ENCODE measurements at places on chromosomes 3 and 15. TPM values are rescaled to one million over a fixed set of nuclear protein-coding genes. Genes with fewer than 3 reads are reported as not detected.

The AGBL1 gene
- total RNA-seq = 15.5 TPM

The WDR5B gene
- total RNA-seq = 8.2 TPM

The GXYLT2 gene
- 6.7 TPM for total RNA-seq

The KPNA1 gene
- total RNA-seq = 49.9 TPM

The BOC gene
- 18.3 TPM for total RNA-seq

The ATP13A5 gene
- total RNA-seq = 2.1 TPM

The SMAD6 gene
- 92.6 TPM for total RNA-seq

- DNase-seq = no peak
- H3K27me3 ChIP-seq = no peaks in the 10 kb centered on the region
- H3K4me1 ChIP-seq = no peaks in the 10 kb centered on the region
- H3K27ac ChIP-seq = no peak overlapping the region
Observed at GRCh38 chr3:192077795-192078497, 617.0 kb downstream of the PYDC2 start.

DNA sequence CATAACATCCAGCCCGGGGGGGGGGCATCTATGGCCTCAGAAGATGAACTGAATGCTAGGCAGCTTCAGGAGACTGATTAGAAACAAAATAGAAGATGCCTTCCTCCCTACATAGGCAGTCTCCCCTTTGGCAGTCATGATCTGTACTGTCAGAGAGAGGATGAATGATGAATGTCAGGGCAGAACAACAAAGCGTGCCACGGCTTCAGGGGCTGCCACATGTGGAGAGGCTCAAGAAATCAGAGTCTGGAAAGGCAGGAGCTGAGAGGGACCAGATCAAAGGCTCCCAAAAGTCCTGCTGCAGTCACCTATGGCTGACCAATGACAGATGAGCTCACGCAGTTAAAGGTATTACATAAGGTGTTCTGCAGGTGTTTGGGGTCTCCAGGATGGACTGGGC, 180.4 kb downstream of the UACA start:
- H3K4me3 ChIP-seq = no peak overlapping the region
- H3K36me3 ChIP-seq = no peaks in the 10 kb centered on the region
- DNase-seq = no peak
- H3K27me3 ChIP-seq = no peaks in the 10 kb centered on the region

DNA sequence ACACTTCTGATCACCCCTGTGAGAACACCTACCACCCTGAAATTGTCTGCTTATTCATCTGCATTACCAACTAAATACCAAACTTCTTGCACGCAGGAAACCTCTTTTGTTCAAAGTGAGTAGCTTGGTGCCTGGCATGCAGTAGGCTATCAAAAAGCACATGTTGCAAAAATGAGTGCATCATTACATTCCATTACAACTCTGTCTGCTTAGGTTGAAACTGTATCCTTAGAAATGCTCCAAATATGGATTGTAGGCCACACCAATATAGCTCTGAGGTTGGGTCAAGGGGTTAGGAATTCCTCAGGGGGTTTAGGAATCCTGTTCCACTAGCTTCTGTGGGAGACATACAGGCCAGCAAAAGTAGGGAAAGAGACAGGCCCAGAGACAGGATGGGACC, 107.2 kb downstream of the THRB start:
- DNase-seq = no peak
- H3K27me3 ChIP-seq = no peaks in the 10 kb centered on the region
- H3K4me3 ChIP-seq = no peak overlapping the region
- H3K27ac ChIP-seq = no peak overlapping the region

DNA sequence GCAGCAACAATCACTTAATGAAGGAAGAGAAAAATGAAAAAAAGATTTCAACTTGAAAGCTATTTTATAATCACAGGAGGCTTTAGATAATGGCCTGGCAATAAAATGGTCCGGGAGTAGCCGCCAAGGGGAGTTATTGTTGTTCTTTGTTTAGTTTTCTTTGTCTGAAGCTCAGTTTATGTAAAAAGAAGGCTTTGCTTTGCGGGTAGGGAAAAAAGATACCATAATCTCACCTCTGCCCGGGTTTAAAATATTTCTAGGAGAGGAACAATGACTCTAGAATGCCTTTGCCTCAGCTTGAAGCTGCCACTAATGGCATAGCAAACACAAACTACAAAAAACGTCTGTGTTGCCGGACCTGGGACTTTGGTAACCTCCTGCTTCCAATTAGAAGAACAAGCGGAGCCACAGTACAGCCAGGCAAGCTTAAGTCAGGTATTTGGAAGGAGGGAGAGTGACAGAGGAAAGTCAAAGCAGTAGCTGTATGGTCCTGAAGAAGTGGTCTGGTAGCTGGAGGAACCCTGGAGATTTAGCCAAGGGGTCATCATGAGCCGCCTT, 764.5 kb downstream of the TUSC7 start:
- no peak for DNase-seq
- no peaks in the 10 kb centered on the region for H3K36me3 ChIP-seq
- no peaks in the 10 kb centered on the region for H3K27me3 ChIP-seq
- H3K27ac ChIP-seq = no peak overlapping the region

GRCh38 chr3:184965639-184966430, 153.9 kb downstream of the VPS8 start:
- no peak for DNase-seq
- H3K4me1 ChIP-seq = no peaks in the 10 kb centered on the region
- H3K36me3 ChIP-seq = peaks cover 19% of the 10 kb centered on the region
- H3K4me3 ChIP-seq = no peak overlapping the region
- no peak overlapping the region for H3K27ac ChIP-seq

- no peaks in the 10 kb centered on the region for H3K27me3 ChIP-seq
- peaks cover 21% of the 10 kb centered on the region for H3K4me1 ChIP-seq
- H3K36me3 ChIP-seq = no peaks in the 10 kb centered on the region
- DNase-seq = peak; percentile 26
- H3K4me3 ChIP-seq = peak overlapping the region; percentile 82
Observed at GRCh38 chr3:133038731-133039375, 662 bp downstream of the TMEM108 start.

- H3K4me1 ChIP-seq = no peaks in the 10 kb centered on the region
- no peak overlapping the region for H3K27ac ChIP-seq
- H3K4me3 ChIP-seq = no peak overlapping the region
- H3K27me3 ChIP-seq = no peaks in the 10 kb centered on the region
- H3K36me3 ChIP-seq = no peaks in the 10 kb centered on the region
Observed at GRCh38 chr3:55165278-55165677, 237.4 kb upstream of the LRTM1 start.

- no peak overlapping the region for H3K4me3 ChIP-seq
- H3K4me1 ChIP-seq = peaks cover 11% of the 10 kb centered on the region
- peak; percentile 21 for DNase-seq
- no peaks in the 10 kb centered on the region for H3K27me3 ChIP-seq
Observed at GRCh38 chr15:99306694-99307338, 55.5 kb downstream of the LRRC28 start.

GRCh38 chr3:189841473-189842205, 210.4 kb downstream of the TP63 start:
- no peaks in the 10 kb centered on the region for H3K27me3 ChIP-seq
- H3K4me3 ChIP-seq = no peak overlapping the region
- DNase-seq = no peak
- no peaks in the 10 kb centered on the region for H3K4me1 ChIP-seq
- H3K27ac ChIP-seq = no peak overlapping the region

GRCh38 chr3:62951037-62951613, 75.9 kb upstream of the CADPS start:
- H3K4me1 ChIP-seq = no peaks in the 10 kb centered on the region
- no peak overlapping the region for H3K27ac ChIP-seq
- H3K4me3 ChIP-seq = no peak overlapping the region

DNA sequence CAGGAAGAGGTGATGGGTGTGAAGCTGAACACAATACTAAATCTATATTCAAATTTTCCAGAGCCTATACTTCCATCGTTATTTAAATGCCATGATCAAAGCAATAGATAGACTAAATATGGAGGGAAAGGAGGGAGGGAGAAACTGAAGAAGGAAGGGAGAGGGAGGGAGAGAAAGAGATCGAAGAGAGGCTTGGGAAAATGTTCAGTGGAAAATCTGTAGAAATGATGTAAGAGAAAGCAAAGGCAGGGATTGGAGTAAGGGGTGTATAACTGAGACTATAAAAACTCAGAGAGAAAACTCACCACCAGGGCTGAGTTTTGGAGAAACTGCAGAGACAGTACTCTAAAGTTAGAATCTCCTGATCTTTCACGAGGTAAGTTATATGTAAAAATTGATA, at the start of gene OSTN:
Gene OSTN (plus strand): TSS at position 310 of the 400 bp plus-strand sequence. CDS start 13,292 bp downstream, outside the sequence.
- no peaks in the 10 kb centered on the region for H3K36me3 ChIP-seq
- no peaks in the 10 kb centered on the region for H3K27me3 ChIP-seq
- no peak within 1 kb of the TSS for H3K4me3 ChIP-seq
- no peak within 1 kb of the TSS for H3K27ac ChIP-seq
- DNase-seq = no peak

- no peaks in the 10 kb centered on the region for H3K4me1 ChIP-seq
- H3K27ac ChIP-seq = no peak overlapping the region
- H3K36me3 ChIP-seq = no peaks in the 10 kb centered on the region
- H3K27me3 ChIP-seq = no peaks in the 10 kb centered on the region
- H3K4me3 ChIP-seq = no peak overlapping the region
- DNase-seq = no peak
Observed at GRCh38 chr3:98690876-98691275, 72.3 kb upstream of the ST3GAL6 start.

DNA sequence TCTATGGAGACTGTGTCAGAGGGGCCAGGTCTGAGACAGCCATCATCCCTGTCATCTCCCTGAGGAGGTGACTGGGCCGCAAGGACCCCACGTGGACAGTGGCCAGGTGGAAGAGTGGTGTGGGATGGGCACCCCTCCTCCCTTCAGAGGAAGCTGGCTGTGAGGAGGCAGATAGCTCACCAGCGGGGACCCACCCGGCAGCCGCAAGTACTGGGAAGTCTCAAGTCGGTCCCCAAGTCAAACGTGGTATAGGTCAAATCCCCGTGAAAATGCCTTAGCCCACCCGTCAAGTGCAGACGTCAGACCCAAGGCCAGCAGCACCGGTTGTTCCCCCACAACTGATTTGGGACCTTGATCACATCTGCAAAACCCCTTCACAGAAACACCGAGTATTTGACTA, 12.3 kb upstream of the KLF13 start:
- H3K27me3 ChIP-seq = no peaks in the 10 kb centered on the region
- no peak overlapping the region for H3K27ac ChIP-seq
- DNase-seq = no peak
- no peaks in the 10 kb centered on the region for H3K36me3 ChIP-seq
- no peaks in the 10 kb centered on the region for H3K4me1 ChIP-seq

GRCh38 chr3:177196456-177197040, 734 bp downstream of the TBL1XR1 start:
- peak; percentile 89 for DNase-seq
- H3K4me3 ChIP-seq = peak overlapping the region; percentile 91
- H3K4me1 ChIP-seq = peaks cover 30% of the 10 kb centered on the region
- peak overlapping the region; percentile 99 for H3K27ac ChIP-seq

DNA sequence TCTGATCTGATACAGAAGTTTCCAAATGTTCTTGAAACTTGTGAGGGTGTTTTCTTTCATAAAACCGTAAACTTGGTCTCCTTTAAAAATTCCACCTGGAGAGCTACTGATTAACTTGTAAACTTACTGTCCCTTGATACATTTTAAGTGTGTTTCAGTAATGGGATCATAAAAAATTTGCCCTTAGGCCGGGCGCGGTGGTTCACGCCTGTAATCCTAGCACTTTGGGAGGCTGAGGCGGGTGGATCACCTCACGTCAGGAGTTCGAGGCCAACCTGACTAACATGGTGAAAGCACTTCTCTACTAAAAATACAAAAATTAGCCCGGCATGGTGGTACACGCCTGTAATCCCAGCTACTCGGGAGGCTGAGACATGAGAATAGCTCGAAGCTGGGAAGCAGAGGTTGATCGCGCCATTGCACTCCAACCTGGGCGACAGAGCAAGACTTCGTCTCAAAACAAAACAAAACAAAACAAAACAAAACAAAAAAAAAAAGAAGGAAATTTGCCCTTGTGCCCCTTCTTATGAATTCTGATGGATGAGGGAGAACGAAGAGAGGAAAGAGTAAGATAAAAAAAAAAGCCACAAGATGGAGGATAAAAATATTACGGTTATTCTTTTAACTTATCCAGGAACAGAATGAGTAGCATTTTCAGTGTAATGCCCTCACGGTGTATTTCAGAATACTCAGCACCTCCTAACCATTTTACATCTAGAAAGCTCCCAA, 32.1 kb upstream of the AP4E1 start:
- H3K27ac ChIP-seq = no peak overlapping the region
- no peaks in the 10 kb centered on the region for H3K36me3 ChIP-seq
- H3K4me1 ChIP-seq = peaks cover 8% of the 10 kb centered on the region
- DNase-seq = no peak
- no peaks in the 10 kb centered on the region for H3K27me3 ChIP-seq

- no peaks in the 10 kb centered on the region for H3K27me3 ChIP-seq
- no peaks in the 10 kb centered on the region for H3K36me3 ChIP-seq
- no peak overlapping the region for H3K4me3 ChIP-seq
- H3K4me1 ChIP-seq = no peaks in the 10 kb centered on the region
Observed at GRCh38 chr3:9216736-9217135, 32.7 kb downstream of the SRGAP3 start.

- H3K4me1 ChIP-seq = no peaks in the 10 kb centered on the region
- DNase-seq = no peak
- H3K36me3 ChIP-seq = no peaks in the 10 kb centered on the region
- H3K27ac ChIP-seq = no peak overlapping the region
Observed at GRCh38 chr15:93420050-93420452, 331.0 kb upstream of the RGMA start.

DNA sequence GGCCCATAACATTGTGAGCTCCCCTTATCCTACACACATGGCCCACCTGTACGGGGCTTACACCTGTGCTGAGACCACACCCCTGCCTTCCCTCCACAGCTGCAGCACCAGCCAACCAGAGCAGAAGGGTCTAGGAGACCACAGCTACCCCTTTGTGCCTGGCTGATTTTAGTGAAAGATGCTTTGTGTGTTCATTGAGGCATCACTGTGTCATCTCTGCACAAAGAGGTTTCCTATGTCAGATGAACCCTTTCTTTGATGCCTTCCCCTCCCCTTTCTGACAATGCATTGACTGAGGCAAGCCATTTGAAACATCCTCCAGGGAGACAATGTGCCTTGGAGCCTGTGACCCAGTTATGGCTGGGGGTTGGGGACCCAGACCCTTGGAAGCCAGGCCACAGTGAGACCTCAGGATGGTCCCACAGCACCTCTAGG, 54.9 kb upstream of the SLC7A14 start:
- no peak overlapping the region for H3K27ac ChIP-seq
- H3K36me3 ChIP-seq = no peaks in the 10 kb centered on the region
- H3K4me3 ChIP-seq = no peak overlapping the region
- H3K27me3 ChIP-seq = no peaks in the 10 kb centered on the region
- H3K4me1 ChIP-seq = no peaks in the 10 kb centered on the region

All from upper lobe of left lung (tissue), 6 donors.